ENCODE measurements at places on chromosomes 2 and 18.
A peak's percentile ranks its signal among the peaks of the same experiment; 100 is the strongest.

GRCh38 chr18:42114310-42114943, 159.4 kb downstream of the PIK3C3 start:
- peak; percentile 71 for DNase-seq

- no peak for DNase-seq
Observed at GRCh38 chr2:211162911-211163310, 606.5 kb downstream of the CPS1 start.

GRCh38 chr2:191638802-191639172, 39.1 kb upstream of the NABP1 start:
- no peak for DNase-seq

GRCh38 chr2:86396291-86396785, 44.8 kb upstream of the KDM3A start:
- DNase-seq: no peak

- DNase-seq: peak; percentile 59
Observed at GRCh38 chr2:30026091-30027055, 105.0 kb upstream of the ALK start.

All from sciatic nerve (tissue), 2 donors.